ENCODE measurements at places on chromosomes 12 and 14.

DNA sequence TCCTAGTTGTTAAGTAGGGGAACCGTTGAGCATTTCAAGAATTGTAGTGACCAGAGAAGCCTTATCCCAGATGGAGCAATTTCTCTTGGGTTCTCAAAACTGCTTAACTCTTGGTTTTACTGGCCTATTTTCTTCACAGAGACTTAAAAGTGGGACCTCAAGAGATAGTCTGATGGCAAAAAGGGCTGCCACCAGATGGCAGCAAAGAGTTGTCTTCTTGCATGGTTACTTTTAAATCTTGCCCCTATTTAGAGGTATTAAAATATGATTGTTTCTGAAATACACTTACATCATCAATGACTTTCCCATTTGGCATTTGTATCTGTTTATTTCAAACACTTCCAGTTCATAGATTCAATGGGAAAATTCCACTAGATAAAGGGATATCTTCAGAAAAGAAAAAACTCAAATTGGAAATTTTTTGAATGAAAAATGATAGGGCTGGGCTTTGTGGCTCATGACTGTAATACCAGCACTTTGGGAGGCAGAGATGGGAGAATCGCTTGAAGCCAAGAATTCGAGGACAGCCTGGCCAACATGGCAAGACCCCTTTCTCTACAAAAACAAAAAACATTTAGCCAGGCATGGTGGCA is 69.9 kb upstream of the CNTN1 start:
- DNase-seq, result peak; percentile 49

GRCh38 chr14:89534902-89535685 is 118.1 kb upstream of the FOXN3 start:
- DNase-seq, result peak; percentile 24

DNA sequence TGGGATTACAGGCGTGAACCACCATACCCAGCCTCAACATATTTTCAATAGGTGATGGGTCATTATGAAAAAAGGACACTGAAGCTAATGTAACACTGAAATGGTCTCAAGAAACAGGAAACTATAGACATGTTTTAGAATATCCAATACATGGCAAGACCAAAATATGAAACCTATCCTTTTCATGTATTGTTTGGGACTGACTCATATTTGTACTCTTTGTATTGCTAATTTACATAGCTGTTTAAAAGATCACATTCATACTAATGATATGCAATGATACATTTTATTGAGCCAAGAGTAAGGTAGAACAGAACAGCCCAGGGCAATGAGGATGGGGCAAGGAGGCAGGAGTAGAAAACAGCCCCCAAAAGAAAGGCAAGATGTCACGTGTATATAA is 32.6 kb downstream of the RESF1 start:
- DNase-seq, result no peak

GRCh38 chr14:84152452-84152851 is 1377.5 kb upstream of the FLRT2 start:
- DNase-seq, result no peak

DNA sequence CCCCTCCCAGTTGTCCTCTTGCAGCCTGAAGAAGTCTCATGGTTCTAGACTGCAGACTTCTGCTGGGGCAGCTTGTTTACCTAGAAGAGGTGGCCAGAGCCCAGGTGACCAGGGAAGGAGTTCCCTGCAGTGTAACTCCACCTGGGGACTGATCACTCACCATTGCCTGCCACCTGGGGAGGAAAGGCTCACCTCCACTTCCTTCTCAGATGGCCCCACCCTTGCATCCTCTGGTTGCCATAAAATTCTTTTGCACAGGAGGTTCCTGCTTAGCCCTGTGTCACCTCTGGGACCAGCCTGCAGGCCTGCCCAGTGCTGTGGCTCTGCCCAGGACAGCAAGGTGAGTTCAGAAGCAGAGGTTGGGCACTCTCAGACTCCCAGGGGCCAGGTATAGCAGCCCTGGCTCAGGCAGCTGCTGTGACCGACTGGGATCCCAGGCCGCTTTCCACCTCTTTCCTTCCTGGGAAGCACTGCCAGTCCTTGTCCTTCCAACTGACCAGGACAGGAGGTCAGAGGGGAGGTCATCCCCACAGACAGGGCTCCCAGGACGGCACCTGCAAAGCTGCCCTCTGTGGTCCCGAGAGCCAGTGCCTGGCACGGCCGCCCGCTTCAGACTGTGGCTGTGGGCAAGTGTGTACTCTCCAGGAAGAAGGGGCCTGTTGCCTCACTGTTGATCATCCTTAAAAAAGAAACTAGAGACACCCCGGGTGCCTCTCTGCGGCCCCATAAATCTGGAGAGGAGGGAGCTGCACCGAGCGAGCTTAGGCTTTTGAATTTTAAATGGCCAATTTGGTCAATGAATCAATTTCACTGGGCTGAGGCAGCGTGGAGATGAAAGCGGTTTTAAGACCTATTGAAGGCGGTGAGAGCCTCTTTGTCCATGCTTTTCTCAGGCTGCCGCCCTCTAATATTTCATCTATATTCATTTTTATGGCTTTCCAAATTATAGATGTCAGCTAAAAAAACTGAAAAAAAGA is 79.5 kb upstream of the C14orf180 start:
- DNase-seq, result peak; percentile 5

DNA sequence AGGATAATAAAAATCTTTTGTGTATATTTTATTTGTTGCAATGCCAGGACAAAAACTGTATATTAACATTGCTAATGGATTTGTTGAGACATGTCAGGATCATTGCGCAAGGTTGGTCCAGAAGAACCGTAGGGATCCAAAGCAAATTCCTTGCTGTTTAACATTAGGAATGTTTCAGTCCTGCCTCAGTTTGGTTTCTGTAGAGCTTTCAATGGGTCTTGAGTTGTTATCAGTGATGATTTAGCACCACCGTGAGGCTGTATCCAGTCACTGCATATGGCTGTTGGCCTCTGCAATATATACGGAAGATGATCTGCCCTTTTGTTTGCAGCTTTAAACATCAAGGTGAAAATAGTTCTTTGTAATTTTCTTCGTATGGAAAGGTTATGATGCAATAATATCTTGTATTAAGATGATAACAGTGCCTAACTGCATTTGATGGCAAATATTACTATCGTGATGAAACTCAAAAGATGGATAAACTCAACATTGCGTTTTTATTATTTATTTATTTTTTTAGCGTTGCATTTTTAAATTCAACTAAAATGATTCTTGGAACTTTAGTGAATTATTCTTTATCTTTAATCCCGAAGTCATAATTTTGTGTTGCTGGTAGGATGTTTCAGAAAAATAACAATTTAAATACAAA is 231.2 kb downstream of the AKAP6 start:
- DNase-seq, result peak; percentile 71

- DNase-seq, result no peak
Measured at GRCh38 chr12:20274008-20274407, 94.3 kb upstream of the PDE3A start.

DNA sequence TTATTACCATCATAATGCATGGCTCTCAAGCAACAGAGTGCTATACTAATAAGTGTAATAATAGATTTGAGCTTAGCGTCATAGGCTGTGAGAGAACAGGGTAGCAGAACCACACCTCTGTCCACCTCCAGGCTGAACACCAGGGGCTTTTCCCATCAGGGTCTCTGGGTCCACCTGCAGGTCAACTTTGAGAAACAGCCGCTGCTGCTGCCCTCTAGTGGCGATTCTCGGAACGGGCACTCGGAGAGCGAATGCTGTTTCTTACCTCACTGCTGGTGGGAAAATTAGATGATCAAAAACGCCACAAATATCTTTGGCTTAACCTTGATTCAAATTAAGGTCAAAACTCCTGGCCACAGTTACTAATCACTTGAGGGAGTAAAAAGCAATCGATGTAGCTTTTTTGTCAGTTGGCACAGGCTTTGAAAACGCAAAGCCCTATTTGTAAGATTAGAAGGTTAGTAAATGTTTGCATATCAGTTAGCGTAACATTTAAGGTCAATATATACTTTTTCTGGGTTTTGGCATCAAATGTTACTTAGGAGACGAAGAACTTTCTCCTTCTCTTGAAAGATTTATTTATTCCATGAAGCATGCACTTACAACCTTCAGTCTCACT is 127.9 kb upstream of the TMEM132D start:
- DNase-seq, result peak; percentile 62

DNA sequence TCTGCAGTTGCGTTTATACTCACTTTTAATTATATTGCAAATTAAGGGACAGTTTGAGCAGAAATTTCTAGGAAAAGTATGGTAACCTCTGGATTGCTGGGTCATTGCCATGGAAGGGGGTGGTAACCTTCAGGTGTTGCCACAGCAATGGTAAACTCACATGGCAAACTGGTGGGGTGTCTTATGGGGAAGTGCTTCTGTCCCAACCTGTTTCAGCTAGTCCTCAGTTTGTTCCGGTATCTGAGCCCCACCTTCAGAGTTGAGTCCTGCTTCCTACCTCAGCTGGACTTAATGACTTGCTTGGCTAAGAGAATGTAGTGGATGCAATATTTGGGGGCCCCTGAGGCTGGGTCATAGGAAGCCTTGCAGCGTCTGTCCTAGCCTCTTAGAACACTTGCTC is 7.3 kb upstream of the CLMN start:
- no peak for DNase-seq
